Germinal center (tissue), 1 donor: ENCODE measurements at places on chromosomes 3 and 15.

- DNase-seq = no peak
Observed at GRCh38 chr3:23607184-23607847, 198.4 kb upstream of the UBE2E1 start.

DNA sequence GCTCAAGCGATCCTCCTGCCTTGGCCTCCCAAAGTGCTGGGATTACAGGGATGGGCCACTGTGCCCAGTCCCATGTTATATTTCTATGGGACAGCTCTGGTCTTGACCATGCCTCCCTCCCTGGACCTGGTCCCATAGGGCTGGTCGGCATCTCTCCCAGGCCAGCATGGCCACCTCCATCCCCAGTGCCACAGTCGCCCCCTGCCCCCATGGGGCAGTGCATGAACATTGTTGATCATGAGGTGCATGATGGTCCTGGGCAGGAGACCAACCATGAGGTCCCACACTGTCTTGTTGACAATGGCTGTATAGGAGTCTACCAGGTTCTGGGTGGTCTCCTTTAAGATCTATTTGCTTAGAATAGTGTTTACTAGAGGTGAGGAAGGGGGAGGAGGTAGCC is 6.5 kb downstream of the RPS17 start:
- DNase-seq = no peak

DNA sequence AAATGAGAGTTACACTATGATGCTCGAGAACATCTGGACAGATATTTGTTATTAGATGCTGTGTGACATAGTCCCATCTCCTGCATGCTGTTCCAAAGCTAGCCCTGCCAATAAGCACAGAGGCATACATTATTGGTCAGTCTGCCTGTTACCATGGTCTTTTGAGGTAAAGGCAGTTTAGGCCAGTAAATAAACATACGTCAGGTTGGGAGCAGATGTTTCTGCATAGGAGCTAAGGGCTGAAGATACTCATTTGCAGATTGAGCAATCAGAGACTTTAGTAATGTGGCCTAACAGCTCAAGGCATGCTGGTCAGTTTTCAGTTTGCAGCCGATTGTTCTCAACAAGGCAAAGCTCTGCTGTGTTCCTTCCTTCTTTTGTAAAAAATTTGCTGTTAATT is 192.9 kb downstream of the ADAMTSL3 start:
- DNase-seq = no peak

GRCh38 chr15:50057905-50058639 is 61.0 kb downstream of the ATP8B4 start:
- no peak for DNase-seq

DNA sequence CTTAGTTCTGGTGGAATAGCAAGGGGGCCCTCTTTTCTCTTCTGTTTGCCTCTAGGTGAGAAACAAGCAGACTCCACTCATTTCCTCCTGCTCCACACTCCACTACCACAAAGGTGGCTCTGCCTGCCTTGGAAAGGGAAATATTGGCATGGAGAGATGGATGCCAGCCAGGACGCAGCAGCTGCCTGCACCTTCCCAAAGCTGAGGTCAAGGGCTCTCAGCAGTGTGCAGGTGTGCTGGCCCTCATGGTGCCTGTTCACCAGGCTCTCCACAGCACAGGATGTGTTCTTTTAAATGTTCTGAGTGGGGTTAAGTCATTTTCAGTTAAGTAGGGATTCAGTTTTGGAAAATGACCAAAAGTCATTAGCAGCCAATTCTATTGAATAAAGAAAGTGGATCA is 211.2 kb upstream of the STRIT1 start:
- no peak for DNase-seq
